ENCODE measurements at places on chromosomes 2 and 18.
A peak's percentile ranks its signal among the peaks of the same experiment; 100 is the strongest.

DNA sequence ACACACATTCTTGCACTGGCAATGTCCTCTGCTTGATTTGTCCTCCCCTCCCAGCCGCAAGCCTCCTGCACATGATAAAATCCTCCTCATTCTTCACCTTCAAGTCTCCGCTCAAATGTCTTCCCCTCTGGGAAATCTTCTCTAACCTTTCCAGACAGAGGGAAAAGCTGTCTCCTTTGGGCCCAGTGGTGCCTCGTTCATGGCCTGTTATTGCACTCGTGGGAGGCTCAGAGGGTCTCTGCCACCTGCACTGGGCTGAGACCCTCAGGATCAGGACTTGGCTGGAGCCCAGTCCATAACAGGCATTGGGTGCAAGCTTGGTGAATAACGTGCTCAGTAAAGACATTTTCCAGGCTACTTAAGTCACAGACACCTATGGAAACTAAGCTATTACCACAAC is 68.6 kb downstream of the PTGR3 start:
- no peaks in the 10 kb centered on the region for H3K4me1 ChIP-seq
- DNase-seq = no peak
- H3K27me3 ChIP-seq = no peaks in the 10 kb centered on the region
- H3K27ac ChIP-seq = no peak overlapping the region
- no peak overlapping the region for H3K4me3 ChIP-seq

DNA sequence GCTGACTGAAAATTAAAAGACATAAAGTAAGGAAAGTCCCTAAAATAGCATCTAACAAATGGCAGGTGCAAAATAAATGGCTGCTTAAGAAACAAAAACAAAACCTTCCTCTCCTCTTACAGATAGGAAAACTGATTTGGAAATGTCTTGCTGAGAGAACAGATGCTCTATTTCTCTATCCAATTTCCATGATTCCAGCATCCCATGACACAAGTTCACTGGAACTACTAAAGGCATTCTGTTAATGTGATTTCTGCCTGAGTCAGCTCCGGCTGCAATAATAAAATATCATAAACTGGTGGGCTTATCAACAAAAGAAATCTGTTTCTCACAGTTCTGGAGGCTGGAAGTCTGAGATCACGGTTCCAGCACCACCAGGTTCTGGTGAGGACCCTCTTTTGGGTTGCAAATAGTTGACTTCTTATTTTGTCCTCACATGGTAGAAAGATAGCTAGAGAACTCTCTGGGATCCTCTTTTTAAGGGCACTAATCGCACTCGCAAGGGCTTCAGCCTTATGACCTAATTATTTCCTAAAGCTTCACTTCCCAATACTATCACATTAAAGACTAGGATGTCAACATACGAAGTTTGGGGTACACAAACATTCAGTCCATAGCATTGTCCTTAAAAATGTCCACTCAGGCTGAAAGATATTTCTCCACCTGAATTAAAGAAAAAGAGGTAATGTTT is 78.2 kb upstream of the GALNT3 start:
- no peaks in the 10 kb centered on the region for H3K27me3 ChIP-seq
- DNase-seq = no peak
- no peak overlapping the region for H3K27ac ChIP-seq
- H3K4me3 ChIP-seq = no peak overlapping the region

GRCh38 chr2:95276888-95277245 is 2.6 kb downstream of the PROM2 start:
- H3K27ac ChIP-seq = no peak overlapping the region
- DNase-seq = no peak
- H3K36me3 ChIP-seq = no peaks in the 10 kb centered on the region
- H3K4me1 ChIP-seq = peaks cover 5% of the 10 kb centered on the region

- peaks cover 12% of the 10 kb centered on the region for H3K4me1 ChIP-seq
- no peaks in the 10 kb centered on the region for H3K36me3 ChIP-seq
- no peak overlapping the region for H3K4me3 ChIP-seq
Observed at GRCh38 chr2:58436872-58437271, 195.7 kb upstream of the FANCL start.

DNA sequence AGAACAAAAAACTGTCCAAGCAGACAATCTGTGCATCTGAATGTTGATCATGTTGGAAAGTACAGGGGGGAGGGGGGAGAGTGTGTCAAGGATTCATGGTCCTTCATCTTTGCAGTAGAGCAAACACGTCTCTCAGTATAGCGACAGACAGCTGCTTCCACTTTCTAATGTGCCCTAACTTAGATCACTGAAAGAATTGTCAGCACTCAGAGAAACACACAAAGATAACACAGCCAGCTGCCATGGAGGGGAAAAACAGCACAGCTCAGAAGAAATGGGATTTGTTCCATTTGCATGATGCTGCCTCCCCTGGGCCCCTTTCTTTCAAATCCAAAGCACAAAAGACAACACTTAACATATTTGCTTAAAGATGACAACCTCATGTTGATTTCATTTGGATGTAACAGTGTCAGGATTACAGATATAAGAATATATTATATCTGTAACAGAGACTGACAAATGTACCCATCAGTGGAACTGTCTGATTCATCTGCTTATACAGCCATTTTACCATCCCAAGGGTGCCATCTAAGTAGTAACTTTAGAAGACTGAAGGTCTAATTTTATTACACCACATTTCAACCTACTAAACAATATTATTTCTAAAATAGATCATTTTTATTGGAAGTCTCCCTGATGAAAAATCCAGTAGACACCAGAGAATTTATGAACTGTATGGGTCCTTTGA is 17.7 kb downstream of the FIGN start:
- H3K27me3 ChIP-seq = no peaks in the 10 kb centered on the region
- H3K4me1 ChIP-seq = no peaks in the 10 kb centered on the region
- H3K4me3 ChIP-seq = no peak overlapping the region
- peak; percentile 18 for DNase-seq

- H3K27me3 ChIP-seq = no peaks in the 10 kb centered on the region
- no peak for DNase-seq
- H3K27ac ChIP-seq = no peak overlapping the region
- H3K36me3 ChIP-seq = no peaks in the 10 kb centered on the region
Observed at GRCh38 chr18:47928466-47928865, 2.0 kb downstream of the SMAD2 start.

DNA sequence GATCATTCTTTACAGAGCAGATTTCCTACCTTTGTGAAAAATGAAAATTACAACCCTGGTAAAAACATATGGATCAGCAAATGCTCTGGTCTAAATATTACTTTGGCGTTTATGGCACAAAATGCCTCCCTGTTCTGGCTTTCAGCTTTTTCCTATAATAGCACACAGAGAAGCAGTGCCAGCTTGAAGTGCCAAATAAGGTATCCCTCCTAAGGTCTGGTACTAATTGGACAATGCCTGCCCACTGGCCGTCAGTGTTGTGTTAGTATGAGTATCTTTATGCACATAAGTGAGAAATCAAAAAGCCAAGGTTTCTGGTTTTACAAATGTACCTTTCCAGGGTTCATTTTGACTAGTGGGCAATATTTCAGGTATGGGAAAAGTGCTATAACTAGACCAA is 1293.7 kb upstream of the FAM98A start:
- no peaks in the 10 kb centered on the region for H3K36me3 ChIP-seq
- no peak overlapping the region for H3K27ac ChIP-seq
- H3K4me3 ChIP-seq = no peak overlapping the region
- no peaks in the 10 kb centered on the region for H3K4me1 ChIP-seq

DNA sequence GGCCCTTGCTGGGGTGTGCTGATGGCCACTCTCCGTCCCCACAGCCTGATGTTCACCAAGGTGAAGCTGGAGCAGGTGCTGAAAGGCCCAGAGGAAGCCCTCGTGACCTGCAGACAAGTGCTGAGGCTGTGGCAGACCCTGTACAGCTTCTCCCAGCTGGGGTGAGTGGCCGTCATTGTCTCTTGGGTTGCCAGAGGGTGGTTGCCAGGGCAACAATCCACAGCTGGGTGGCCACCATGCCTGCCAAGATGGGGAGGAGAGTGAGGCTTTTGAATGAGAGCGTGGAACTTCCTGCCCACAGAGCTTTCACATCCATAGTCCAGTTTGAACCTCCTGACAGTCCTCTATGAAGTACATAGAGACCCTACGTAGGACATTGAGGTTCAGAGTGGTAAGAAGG is 108.8 kb downstream of the STPG4 start:
- H3K27me3 ChIP-seq = no peaks in the 10 kb centered on the region
- H3K36me3 ChIP-seq = no peaks in the 10 kb centered on the region
- H3K4me3 ChIP-seq = no peak overlapping the region
- peaks cover 7% of the 10 kb centered on the region for H3K4me1 ChIP-seq
- H3K27ac ChIP-seq = no peak overlapping the region

- H3K4me1 ChIP-seq = no peaks in the 10 kb centered on the region
- H3K36me3 ChIP-seq = no peaks in the 10 kb centered on the region
- no peaks in the 10 kb centered on the region for H3K27me3 ChIP-seq
- DNase-seq = peak; percentile 88
- H3K4me3 ChIP-seq = no peak overlapping the region
Observed at GRCh38 chr18:48475635-48476549, 62.9 kb upstream of the CTIF start.

DNA sequence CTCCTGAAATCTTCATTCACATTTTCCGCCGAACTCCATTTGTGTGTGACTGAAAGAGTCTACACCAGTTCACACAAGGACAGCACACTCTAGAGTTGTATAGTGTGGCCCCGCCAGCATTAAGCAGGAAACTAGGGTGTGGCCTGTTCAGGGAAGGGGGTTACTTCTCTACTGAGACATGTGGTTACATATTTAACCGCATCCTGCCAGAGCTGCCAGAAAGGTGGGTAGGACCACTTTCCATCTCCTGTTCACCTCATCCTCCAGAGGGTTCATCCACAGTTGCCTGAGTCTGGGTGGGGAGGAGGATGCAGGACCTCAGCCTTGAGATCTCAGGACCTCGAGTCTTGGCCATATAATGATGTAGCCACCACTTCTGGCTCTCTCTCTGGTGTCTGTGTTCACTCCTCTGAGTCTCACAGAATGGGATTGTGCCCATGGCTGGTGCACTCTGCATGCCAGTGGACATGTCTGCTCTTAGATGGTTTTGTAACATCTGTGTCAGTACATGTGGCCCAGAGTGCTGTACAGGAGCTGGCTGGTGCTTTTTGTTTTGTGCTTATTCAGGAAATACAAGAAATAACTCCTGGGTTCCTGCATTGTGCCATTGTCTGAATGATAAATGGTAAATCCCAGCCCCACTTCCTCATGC is 7.7 kb upstream of the SP140L start:
- H3K27me3 ChIP-seq = no peaks in the 10 kb centered on the region
- H3K27ac ChIP-seq = no peak overlapping the region
- H3K4me1 ChIP-seq = no peaks in the 10 kb centered on the region

DNA sequence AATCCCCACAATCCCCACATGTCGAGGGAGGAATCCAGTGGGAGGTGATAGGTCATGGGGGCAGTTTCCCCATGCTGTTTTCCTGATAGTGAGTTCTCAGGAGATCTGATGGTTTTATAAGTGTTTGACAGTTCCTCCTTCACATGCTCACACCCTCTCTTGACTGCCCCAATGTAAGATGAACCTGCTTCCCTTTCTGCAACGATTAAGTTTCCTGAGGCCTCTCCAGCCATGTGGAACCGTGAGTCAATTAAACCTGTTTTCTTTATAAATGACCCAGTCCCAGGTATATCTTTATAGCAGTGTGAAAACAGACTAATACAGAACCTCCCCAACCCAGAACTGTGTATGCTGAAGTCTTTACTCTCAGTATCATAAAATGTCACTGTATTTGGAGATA is 289.5 kb upstream of the MMADHC start:
- H3K4me3 ChIP-seq = no peak overlapping the region
- H3K27me3 ChIP-seq = no peaks in the 10 kb centered on the region
- no peak for DNase-seq
- H3K27ac ChIP-seq = no peak overlapping the region

- peak; percentile 58 for DNase-seq
- no peaks in the 10 kb centered on the region for H3K36me3 ChIP-seq
- no peaks in the 10 kb centered on the region for H3K27me3 ChIP-seq
- peaks cover 3% of the 10 kb centered on the region for H3K4me1 ChIP-seq
- no peak overlapping the region for H3K4me3 ChIP-seq
Observed at GRCh38 chr2:234929002-234929401, 22.8 kb upstream of the SH3BP4 start.

- no peaks in the 10 kb centered on the region for H3K4me1 ChIP-seq
- no peaks in the 10 kb centered on the region for H3K27me3 ChIP-seq
- H3K36me3 ChIP-seq = no peaks in the 10 kb centered on the region
- H3K27ac ChIP-seq = no peak overlapping the region
- DNase-seq = peak; percentile 85
Observed at GRCh38 chr2:120134263-120134662, 88.9 kb downstream of the TMEM185B start.

DNA sequence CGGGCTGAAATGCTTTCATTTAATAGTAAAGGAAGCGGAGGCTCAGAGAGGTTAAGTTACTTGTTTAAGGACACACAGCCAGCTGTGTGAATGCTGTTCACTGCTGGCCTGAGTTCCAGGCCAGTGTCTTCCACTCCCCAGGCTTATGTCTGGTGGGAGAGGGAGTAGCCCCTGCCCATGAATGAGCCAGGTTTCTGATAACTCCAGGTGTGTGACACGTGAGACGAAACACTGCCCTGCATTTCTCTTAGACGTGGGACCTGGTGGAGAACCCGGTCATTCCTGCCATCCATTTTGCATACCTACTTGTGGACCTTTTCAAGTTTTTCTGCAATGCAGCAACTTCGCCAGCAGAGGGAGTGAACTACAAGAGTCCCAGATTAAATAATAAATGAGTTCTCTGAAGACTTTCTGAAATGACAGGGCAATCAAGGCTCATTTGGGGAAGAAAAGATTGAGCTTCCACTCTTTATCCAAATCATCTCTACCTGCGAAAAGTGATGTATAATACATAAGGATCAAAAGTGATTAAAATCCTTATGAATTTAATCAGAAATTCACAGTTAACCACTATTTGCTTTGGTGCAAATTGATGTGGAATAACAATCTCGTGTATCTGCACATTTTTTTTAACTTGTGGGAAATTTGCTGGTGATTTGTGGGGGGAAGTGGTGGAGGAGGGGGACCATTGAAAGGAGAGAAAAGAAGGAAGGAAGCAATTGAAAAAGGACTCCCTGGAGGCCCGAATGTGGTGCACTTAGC is 79.4 kb upstream of the ASB18 start:
- no peak overlapping the region for H3K4me3 ChIP-seq
- no peaks in the 10 kb centered on the region for H3K36me3 ChIP-seq
- no peak overlapping the region for H3K27ac ChIP-seq
- peak; percentile 88 for DNase-seq

- no peak for DNase-seq
- no peaks in the 10 kb centered on the region for H3K4me1 ChIP-seq
- H3K27ac ChIP-seq = no peak overlapping the region
Observed at GRCh38 chr2:213995400-213996105, 415.3 kb upstream of the VWC2L start.

DNA sequence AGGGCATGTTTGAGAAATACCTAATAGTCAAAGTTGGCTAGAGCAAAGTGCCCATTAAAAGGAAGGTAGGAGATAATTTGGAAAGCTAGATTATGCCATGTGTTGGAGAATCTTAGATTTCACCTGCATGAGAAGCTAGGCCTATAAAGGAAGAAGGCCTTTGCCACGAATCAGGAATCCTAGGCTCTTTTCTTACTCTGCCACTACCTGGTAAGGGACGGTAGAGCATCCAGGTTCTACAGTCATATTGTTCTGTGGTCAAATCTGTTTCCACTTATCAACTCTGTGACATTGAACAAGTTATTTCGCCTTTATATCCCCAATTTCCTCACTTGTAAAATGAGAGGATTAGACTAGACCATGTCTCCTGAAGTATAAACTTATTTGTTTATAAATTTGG is 3.6 kb upstream of the KCNJ3 start:
- H3K27me3 ChIP-seq = no peaks in the 10 kb centered on the region
- no peak overlapping the region for H3K4me3 ChIP-seq
- DNase-seq = peak; percentile 28

- H3K27ac ChIP-seq = no peak overlapping the region
- H3K36me3 ChIP-seq = no peaks in the 10 kb centered on the region
- DNase-seq = no peak
- no peaks in the 10 kb centered on the region for H3K4me1 ChIP-seq
- no peak overlapping the region for H3K4me3 ChIP-seq
- no peaks in the 10 kb centered on the region for H3K27me3 ChIP-seq
Observed at GRCh38 chr18:36623091-36623490, 205.7 kb downstream of the TPGS2 start.
